Peyer's patch (tissue), 4 donors: ENCODE measurements at places on chromosomes 2 and 18.

- no peak for DNase-seq
These were observed 827.0 kb downstream of the BCL11A start for GRCh38 chr2:59726228-59727120.

DNA sequence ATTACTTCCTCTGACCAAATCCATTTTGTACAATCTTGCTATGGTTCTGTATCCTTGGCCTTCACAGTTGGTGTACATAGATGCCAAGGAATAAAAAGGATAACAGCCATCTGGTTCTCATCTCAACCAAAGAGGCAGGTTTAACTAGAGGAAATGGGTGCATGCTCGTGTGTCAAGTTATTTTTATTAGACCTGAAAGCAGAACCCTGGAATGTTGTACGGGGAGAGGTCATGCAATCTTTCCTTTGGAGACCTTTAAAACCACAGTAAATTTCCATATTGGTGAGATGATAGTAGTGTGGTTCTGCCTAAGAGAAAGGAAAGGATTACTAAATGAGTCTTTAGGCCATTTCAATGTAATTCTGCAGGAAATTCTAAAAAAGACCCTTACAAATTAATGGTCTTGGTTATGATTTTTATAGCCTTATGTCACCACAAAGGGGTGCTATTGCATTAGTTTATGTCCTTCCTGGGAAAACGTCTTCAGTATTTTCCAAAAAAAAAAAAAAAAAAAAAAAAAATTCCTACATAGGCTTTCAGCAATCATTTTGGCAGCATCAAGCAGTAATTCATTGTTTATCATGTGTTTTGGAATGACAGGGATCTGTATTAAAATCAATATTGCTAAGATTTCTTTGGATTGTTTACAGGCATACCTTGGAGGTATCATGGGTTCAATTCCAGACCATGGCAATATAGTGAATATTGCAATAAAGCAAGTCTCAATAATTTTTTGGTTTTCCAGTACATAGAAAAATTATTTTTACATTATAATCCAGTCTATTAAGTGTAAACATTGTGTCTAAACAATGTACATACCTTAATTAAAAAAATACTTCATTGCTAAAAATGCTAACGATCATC lies 270.8 kb downstream of the NYAP2 start:
- no peak for DNase-seq

- DNase-seq = no peak
These were observed 132.0 kb downstream of the MEP1B start for GRCh38 chr18:32321826-32322225.

GRCh38 chr2:101258804-101259203 lies 6.1 kb downstream of the CNOT11 start:
- no peak for DNase-seq

DNA sequence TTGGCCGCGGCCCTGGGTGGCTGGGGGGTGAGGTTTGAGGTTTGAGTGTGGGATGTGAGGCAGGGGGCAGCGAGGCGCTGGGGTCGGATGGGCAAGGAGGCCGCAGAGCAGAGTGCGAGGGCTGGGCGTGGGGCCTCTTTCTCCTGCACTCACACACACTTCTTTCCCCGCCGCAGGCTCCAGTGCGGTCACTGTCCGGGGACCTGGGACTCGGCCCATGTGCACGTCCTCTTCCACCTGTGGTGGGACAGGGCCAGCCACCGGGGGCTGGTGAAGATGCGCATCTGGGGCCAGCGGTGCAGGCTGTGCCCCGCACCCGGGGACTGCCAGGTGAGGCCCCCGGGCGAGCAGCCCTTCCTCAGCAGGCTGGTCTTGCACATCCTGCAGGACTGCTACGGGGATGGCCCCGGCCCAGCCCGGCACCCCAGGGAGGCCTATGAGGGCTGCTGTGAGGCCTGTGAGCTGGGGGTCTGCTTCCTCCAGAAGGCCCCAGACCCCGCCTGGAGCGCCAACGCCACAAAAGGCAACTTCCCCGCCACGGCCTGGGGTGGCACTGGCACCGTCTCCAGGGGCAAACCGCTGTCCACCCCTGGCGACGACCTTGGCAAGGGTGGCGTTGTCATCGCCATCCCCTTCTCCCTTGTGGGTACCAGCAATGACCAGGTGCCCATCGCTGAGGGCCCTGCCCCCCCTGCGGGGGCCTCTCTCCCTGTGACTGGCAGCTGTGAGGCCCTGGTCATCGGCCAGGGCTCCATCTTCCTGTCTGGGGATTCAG lies 2.2 kb downstream of the RTP5 start:
- no peak for DNase-seq

DNA sequence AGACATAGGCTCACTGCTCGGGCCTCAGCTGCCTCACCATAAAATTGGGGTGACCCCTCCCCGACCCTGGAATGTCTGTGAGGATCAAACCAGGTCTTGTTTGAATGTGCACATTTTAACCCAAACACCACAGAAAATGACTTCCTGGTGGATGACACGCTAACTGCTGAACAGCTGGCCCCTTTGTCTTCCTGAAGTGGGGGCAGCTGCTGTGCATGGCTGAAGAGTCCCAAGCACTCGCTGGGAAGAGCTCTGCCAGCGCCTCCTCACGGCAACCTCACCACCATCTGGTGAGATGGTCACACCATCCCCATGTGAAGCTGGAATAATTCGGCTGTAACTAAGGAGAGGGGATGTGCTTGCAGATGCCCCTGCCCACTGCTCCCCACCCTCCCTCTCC lies 34.0 kb downstream of the AQP12A start:
- DNase-seq = no peak

DNA sequence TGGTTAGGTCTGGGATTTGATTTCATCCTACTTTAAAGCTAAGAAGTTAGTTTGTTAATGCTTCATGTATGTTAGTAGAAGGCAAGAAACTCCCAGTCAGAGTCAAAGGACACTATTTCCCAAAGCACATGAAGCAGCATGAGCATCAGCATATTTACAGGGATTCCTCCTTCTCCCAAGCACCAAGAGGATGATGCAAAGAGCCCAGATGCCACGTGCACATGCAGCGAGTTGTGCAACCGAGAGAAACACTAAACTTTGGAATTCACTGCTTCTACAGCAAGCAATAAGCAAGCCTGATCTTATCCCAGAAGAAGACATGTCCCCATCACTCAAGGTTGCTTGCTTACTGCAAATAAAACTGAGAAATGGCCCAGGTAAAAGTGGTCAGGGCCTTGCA lies 32.5 kb downstream of the CPO start:
- DNase-seq = no peak

DNA sequence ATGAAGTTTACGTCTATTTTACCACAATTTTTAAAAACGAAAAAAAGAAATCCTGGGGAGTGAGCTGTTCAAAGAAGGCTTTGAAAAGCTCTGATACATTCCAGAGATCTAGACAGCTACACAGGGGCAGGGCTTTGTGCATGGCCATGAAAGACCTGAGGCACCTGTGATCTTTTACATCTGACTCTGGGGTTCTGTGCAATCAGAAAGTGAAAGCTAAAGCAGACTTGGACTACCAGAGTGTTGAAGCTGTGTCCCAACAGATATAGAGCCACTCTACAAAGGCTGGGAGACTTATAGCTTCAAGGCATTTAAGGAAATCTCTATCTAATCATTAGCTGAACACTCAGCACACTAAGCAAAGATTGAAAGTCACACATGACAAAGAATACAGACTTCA lies 34.1 kb downstream of the PARD6G start:
- no peak for DNase-seq

DNA sequence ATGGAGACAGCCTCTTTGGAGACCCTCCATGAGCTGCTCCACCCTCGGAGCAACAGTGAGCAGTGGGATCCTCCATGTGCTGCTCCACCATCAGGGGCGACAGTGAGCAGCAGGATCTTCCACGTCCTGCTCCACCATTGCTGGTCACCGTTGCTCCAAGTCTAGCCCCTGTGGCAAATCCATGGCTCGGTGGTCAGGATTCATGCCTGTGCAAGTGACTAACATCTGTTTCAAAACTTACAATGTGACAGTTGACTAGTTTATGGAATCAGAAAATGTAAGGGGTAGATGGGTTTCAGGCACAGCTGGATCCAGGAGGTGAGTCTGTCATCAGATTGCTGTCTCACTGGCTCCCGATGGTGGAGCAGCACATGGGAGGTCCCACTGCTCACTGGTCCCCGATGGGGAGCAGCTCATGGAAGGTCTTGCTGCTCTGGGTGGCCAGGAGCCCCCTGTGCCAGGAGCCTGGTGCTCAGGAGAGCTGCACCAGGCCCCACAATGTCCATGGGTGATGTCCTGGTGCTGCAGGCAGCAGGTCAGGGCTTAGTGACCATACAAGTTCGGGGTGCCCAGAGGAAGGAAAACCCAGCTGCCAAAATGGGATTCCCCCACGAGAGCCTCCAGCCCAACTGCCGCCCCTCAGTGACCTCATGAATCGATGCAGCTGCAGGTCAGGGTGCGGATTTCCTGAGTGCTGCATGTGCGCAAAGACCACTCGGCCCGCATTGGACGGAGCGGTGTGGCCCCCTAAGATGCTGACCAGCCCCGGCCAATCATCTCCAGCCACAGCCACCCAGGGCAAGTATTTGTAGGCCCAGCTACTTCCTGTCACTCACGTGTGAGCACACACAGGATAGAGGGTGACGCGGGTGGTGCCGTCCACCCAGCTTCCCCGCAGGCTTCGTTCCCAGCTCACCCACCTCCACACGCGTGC lies 116.5 kb upstream of the OTOS start:
- DNase-seq = no peak

DNA sequence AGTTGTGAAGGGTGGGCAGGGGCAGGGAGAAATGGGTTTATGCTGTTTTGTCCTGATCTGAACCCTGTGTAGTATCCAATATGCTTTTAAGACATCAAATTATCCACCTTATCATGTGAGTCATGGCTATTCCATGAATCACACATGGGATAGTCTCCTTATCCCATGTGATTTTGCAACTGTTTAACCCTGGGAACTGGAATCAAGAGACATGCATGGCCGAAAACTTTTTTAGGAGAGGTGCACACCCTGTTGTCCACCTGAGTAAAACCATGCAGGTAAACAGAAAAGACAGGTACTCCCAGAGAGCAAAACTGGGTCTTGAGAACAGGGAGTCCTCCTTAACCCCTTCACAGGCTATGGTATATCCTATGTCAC lies 490.6 kb upstream of the HS6ST1 start:
- no peak for DNase-seq

GRCh38 chr2:167803449-167803988 lies 443.9 kb downstream of the STK39 start:
- no peak for DNase-seq

DNA sequence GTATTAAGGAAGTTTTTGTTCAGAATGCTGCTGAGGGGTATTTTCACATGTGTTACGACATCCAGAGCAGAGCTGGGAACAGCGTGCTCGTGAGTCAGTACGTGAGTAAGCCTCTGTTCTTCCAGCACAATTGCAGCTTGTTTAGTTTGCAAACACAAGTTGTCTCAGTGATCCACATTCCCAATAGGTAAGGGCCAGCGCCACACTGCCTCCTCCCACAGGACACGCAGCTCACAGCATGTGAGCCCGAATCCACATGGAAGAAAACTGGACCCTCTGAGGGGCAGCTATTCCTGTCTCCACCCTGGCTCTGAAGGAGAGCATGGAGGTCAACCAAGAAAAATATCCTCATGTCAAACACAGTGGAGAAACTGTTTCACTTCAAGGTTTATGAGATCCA lies 173.9 kb upstream of the PID1 start:
- DNase-seq = peak; percentile 61

- DNase-seq = no peak
These were observed 224.9 kb upstream of the EPAS1 start for GRCh38 chr2:46072101-46072820.

DNA sequence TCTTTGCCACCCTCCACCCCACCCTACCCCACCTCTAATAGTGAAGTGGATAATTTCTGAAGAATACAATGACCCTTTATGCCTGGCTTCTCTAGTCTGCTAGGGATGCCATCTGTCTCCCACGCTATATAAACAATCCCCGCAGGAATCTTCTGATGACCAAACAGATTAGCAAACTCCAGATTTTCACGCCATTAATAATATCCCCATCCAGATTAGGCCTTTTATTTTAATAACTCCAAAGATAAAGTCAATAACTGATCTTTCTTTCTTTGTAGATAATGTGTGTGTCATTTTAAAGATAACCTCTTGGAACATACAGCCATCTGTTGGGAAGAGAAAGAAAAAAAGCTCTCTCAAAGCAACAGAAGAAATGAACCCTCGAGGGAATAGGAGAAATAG lies 47.9 kb upstream of the CCDC150 start:
- no peak for DNase-seq

DNA sequence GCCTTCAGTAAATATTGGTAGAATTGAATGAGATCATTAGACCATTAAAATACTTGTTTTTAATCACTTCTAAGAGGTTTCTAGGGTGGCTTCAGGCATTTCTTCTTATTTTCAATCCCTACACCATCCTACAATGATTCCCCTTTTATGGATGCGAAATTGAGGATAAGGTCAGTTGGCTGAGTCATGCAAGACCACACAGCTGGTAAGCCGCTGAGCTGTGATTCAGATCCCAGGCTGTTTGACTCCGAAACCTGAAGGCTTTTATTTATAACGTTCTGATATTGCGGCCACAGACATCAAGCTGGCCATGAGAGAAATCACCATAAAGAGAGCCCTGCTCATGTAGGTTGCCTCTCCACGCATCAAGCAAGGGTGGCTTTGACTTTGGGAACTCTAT lies 133.4 kb downstream of the VAPA start:
- no peak for DNase-seq

DNA sequence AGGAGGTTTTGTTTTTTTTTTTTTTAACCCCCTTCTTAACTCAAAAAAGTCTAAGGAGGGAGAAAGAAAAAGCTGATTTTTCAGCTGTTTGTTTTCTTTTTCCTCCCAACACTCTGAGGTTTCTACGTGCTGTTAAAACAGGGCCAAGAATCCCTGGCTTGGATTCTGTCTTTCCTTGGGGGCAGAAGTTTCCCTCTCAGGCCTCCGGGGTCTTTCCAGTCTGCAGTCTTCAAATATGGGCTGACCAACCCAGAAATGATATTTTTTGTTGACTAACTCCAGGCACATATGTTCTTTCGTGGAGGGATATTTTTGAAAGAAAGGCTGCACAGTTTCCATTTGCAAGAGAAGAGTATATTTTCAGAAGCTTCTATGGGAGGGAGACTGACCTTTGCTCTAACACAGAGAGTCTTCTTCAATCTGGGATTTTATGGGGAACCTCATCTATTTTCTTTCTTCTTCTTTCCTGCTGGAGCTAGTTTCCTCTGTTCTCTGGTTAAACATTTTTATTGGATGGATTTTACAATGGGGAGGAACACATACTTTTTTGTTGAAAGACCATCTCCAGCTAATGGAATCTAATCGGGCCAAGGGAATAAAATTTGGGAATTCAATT lies 93.3 kb upstream of the SPRED2 start:
- no peak for DNase-seq

DNA sequence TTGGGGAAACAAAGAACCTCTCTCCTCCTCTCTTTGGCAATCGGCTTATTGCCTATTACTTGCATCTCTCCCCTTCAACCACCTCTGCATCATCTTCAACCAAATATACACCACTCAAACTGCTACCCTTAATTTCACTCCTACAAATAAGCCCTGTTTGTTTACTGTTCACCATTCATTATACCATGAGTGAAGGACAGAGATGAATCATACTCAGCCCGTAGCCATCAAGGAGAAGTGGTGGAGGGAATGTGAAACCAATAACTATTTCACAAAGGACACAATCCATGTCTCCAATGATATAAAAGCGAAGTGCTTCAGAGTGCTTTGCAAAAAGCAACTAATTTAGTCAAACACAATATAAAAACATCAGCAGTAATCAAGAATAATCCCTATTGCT lies 76.8 kb downstream of the CACNB4 start:
- DNase-seq = no peak

- peak; percentile 82 for DNase-seq
These were observed 26.0 kb downstream of the CTAGE1 start for GRCh38 chr18:22391407-22392345.
